LNCaP clone FGC (cell line): ENCODE measurements at places on chromosomes 11 and 22.

DNA sequence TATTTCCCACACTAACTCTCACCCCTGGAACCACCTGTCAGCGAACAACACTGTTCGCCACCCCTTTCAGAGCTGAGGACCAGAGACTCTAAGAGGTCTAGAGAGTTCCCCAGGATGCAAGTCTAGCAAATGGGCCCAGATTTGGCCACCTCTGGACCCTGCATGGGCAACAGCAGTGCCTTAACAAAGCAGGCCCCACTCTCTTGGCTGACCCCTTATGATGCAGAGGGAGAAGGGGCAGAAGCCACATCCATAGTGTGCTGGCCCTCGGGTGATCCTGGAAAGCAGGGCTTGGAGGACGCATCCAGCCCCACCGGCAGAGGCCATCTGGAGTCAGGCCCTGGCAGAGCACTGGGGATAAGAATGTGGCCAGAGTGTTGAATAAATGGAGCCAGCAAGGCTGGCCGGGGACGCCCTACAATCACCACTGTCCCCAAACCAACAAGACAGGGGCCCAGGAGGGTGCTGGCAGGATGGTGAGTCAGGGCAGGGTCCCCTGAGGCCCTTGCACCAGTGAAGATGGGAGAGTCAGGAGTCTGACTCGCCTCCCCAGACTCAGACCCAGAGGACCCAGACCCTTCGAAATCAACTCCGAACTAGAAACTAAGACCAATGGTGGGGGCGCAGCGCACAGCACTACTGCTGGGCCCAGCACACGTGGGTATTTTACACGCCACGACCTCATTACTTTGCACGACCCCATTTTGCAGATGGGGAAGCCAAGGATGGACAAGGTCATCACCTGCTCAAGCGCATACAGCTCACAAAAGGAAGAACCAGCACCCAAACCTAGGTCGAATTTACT lies 6.5 kb downstream of the CSNK1E start:
- no peak for DNase-seq

- DNase-seq = no peak
Observed at GRCh38 chr11:97814325-97814959, 1206.3 kb upstream of the CNTN5 start.

GRCh38 chr11:62142043-62142375 lies 18.2 kb downstream of the INCENP start:
- no peak for DNase-seq

- no peak for DNase-seq
Observed at GRCh38 chr11:90836031-90836430, 613.2 kb upstream of the CHORDC1 start.

- DNase-seq = no peak
Observed at GRCh38 chr22:21106000-21106399, 60.3 kb downstream of the LRRC74B start.

DNA sequence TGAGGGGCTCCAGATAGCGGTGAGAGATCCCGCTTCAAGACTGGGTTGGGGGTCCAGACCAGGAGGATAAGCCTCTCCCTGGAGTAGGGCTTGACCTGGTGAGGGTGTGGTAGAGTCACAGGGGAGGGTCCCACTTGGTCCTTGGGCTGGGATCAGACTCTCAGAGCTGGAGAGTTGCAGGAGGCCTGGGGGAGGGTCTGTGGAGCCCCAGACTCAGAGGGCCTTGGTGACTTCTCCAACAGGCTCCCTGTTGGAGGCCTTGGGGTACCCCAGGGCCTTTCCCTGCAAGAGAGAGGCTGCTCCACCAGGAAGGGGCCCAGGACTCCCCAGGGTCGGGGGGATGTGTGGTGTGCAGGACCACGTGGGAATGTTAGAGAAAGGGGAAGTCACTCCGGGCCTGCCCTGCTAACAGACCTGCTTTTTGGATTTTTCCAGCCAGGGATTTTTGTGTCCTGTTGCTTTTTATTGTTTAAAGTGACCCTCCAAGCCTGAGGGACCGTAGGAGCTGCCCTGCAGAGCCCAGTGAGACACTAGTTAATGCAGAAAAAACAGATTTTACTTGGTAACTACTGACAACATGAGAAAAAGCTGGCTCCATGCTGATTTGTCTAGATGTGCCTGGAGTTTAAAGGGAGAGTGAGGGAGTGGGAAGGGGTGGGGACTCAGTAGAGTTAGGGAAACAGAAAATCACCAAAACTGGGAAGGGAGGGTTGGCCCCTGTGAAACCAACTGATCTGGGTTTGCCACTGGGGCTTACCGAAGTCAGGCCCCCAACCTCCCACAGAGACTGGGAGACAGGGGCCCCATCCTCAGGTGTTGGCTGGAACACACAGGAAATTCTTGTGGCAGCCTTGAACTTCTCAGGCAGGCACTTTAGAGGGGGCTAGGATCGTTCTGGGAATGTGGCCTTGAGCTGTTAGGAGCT lies 801 bp upstream of the TXNRD2 start:
- DNase-seq = no peak
